OCI-M1 (cell line): ENCODE measurements at places on chromosomes 6 and 20.

- no peak for DNase-seq
Measured at GRCh38 chr6:111890988-111891387, 17.7 kb upstream of the FYN start.

- DNase-seq: peak; percentile 27
Measured at GRCh38 chr6:5335020-5335419, 73.7 kb downstream of the FARS2 start.

- no peak for DNase-seq
Measured at GRCh38 chr6:121857551-121857950, 422.1 kb downstream of the GJA1 start.

DNA sequence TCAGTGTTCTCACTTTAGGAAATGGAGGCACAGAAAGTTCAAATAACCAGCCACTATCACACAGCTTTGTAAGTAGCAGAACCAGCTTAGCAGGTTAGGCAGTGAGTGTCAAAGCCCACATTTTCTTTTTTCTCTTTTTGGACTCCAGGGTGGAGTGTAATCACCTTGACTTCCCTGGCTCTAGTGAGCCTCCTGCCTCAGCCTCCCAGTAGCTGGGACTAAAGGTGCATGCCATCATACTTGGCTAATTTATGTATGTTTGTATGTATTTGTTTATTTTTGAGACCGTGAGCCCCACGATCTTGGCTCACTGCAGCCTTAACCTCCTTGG is 7.8 kb upstream of the NCOA3 start:
- no peak for DNase-seq

DNA sequence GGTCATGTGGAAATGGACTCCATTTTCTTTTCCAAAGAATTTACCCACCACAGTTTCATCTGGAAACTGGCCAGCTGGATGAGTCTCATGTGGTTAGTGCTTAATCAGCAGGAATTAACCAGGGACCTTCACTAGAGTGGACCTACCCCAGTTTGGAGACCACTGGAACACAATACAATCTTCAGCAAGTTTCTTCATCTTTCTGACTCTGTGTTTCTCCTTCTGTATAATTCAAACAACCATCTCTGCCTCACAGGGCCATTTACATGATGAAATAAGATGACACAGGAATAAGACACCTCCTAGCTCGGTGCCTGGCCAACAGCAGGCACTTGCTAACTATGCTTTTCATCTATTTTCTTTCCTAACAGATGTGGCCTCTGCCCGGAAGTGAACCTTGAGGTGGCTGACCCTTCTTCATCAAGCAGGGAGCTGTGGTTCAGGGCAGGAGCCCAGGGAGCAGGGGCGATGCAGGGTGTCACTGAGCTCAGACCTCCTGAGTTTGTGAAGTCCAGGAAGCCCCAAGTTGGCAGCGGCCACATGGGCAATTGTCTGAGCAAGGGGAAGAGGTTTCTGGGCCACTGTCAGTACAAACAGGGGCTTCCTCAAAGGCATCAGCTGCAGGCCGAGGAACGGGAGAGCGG is 98.8 kb downstream of the SOD2 start:
- peak; percentile 13 for DNase-seq

- DNase-seq: no peak
Measured at GRCh38 chr6:41943456-41943855, 1.8 kb upstream of the CCND3 start.

DNA sequence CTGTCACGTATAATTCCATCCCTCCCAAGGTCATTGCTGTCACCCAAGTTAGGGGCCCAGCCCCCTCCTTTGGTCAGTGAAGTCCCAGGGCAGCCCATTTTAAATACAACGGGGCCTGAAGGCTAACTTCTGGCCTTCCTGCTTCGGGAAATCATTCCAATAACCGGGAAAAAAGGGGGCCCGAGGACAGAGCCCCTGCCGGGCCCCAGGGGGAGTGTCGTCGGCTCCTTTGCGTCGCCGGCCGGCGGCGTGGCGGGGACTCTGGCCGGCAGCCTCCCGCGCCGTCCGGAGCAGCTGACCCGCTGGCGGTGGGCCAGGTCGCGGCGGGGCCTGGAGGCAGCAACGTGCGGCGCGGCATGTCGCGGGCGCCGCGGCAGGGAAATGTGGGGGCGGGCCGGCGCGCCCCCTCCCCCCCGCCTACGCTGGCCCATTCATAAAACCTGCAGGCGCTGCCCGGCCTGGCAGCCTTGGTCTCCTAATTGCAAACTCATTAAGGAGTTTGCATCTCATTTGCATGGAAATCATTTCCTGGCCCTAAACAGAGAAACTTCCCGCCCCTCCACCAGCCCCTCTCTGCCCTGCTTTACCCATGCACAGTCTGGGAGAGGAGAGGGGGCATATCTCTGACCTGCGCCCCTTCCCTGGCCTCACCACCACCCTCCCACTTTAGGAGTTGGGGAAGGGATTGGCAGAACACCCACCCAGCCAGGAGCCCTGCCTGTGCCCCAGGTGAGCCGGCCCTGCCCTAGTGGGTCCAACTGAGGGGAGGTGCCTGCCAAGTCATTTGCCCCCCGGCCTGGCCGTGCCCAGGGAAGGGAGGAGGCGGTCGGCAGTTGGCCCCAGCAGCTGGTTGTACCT is 50.7 kb downstream of the MRPL14 start:
- no peak for DNase-seq

DNA sequence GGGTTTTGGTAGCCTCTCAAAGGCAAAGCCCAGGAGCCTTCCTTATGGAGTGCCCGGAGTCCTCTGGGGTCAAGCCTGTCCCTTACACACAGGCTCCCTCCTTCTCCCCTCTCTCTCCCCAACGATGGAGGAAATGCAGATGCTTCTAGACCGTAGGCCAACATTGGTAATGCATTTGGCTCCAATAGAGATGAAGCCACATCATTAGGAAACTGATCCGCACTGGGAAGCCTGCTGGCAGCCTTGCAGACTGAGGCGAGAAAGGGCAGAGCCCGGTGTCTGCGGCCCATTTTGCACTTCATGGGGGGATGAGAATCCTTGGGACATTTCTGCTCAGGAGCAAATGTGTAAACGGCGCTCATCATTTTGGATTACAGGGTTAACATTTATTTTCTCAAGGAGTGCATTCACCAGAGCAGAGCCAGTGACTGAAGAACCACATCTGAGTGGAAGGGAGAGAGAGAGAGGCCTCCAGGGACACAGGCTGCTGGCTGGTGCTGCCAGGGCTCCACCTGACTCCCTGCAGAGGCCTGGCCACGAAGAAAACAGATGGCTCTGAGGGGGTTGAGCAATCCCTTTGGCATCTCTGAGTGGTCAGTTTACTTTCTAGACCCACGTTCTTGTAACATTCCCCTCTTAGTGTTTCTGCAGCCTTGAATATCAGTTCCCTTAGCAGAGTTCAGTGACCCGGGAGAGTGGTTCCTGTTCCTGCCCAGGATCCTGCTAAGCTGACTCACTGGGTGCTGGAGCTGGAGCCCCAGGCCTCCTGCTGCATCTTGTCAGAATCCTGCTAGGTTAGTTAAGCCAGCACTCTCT is 4.4 kb upstream of the CST3 start:
- DNase-seq: no peak

- DNase-seq: no peak
Measured at GRCh38 chr20:1636621-1637020, 16.8 kb upstream of the SIRPB1 start.

DNA sequence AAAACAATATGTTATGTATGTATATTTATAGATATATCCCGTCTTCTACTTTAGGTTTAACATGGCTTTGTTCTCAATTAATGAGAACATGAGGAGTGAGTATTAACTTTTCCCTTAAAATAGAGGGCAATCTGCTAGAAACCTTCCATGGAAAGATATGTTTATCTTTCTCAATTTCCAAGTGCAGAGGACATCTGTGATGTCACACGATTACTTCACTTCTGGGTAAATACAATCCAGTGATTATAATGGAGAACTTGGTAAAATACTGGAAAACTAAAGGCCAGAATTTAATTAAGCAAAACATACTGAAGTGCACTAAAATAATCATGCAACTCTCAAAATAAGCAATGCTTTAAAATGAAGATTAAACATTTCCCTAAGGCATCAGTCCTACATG is 11.9 kb upstream of the MRAP2 start:
- no peak for DNase-seq

DNA sequence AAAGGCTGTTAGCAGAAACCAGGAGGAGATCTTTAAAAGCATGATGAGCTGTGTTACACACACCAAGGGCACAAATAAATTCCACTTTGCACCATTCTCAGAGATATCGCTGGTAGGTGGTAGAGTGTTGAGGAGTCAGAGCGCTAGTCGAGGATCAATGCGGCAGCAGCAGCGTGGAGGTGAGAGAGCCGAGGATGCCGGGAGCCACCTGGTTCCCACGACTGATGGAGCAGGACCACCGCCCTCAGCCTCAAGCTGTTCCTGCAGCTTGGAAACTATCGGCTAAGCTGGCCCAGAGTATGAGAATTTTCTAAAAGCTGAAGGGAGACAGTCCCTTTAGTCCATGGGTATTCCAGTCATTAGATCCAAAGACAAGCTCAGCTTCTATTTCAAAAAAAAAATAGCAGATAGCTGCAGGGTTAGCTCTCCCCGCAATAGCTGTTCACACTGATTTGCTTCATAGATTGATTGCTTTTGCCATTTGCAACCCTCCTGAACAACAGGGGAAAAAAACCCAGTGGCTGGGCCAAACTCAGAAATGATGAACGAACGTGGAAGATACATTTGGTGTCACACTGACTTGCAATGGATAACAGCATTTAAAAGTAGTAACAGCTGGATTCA is 106.2 kb downstream of the LCA5 start:
- DNase-seq: no peak

- no peak for DNase-seq
Measured at GRCh38 chr6:111980971-111981840, 72.7 kb upstream of the CCN6 start.

GRCh38 chr20:58908221-58908620 is 55.7 kb downstream of the GNAS start:
- DNase-seq: no peak

GRCh38 chr20:44478206-44478605 is 2.5 kb downstream of the TTPAL start:
- DNase-seq: no peak

DNA sequence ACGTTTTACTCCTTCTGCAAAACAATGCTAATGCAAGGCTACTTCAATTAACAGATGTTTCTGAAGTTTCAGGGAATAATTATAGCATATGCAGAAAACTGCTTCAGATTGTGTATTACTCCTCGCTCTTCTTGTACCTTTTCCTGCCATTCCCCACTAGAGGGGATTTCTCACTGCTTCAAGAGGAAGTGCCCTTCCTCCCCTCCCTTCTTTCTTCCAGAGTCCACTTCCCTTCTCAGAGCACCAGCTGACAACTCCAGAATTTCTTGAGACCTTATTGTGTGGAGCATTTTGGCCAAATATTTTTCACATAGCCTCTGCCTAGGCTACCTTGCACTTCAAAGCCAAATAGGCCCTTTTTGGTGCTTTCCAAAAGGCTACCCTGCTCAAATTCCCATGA is 12.7 kb upstream of the MCUR1 start:
- DNase-seq: peak; percentile 42

DNA sequence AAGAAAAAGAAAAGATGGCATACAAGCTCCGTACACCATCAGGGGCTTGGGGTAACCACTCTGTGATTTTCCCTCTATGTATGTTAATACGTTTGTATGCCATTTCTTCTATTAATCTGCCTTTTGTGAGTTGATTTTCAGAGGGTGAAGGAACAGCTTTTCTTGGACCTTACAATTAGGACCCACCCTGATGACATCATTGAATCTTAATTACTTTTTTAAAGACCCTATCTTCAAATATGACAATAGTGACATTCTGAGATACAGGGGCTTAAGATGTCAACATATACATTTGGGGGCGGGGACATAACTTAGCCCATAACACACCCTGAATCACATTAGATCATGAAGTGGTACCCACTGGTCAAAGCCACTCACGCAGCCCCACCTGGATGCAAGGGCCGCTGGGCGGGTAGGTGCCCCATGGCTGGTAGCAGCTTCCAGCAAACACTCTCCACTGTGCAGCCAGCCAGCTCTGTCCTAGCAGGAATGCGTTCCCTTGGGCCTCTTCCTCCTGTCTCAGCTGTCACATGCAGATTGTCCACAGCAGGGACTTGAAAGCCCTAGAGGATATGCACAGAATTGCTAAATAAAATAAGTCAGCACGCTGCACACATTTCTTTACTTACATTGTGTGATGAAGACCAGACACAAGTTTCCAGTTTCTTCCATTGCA is 74.5 kb downstream of the FOXF2 start:
- DNase-seq: no peak

- peak; percentile 3 for DNase-seq
Measured at GRCh38 chr20:58173930-58174707, 54.3 kb downstream of the ANKRD60 start.

DNA sequence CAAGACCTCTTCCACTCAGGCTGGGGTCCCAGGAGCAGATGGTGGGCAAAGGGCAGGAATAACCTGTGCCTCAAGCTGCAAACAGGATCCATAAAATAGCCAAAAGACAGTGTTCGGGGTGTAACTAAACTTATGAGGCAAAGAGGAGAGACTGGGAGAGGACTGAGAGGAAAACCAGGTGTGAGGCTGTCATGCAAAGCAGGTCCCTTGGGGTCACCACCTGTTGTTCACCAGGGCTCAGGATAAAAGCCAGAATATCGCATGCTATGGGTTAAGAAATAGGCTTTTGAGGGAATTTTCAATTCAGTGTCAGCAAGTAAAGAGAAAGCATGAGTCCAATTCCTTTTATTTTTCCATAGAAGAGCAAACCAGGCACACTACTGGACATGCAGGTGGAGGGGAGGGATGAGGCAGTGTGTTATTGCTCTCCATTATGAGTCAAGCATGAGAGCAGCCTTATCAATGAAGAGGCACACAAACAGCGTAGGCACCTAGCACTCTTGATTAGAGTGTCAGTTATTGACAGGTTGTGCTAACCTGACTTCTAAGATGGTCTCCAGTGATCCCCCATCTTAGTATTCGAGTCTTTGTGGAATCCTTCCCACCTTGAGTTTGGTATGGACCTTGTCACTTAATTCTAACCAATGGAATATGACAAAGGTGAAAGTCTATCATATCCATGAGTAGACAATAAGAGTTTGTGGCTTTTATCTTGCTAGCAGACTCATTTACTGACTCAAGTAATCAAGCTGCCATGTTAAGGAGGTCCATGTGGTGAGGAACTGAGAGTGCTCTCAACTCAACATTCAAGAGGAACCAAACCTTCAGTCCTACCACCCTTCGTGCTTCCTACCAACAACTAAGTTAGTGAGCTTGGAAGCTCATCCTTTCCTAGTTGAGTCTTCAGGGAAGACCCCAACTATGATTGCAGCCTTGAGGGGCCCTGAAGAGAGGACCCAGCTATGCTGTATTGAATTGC is 18.8 kb downstream of the HLA-E start:
- no peak for DNase-seq

GRCh38 chr6:149852180-149852579 is 12.0 kb downstream of the LRP11 start:
- DNase-seq: peak; percentile 79

- no peak for DNase-seq
Measured at GRCh38 chr20:1774479-1774878, 116.9 kb upstream of the SIRPG start.

DNA sequence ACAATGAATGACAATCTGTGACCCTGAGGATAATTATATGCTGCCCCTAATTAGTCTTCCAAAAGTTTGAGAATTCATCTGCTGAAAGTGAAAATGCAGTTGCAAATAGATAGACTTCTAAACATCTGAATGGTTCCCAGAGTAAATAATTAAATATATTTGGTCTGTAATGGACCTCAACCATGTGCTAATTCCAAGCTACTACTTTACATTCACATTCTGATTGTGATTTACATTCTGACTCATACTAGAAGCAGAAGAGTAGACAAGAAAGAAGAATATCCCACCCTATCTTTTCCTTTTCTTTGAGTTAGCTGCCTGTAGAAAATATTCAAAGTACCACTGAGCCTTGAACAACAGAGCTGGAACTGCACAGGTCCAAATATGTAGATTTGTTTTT is 80.8 kb downstream of the PTPRK start:
- DNase-seq: no peak

- DNase-seq: no peak
Measured at GRCh38 chr6:104229057-104229456, 630.7 kb downstream of the HACE1 start.
